Glomerular endothelial cell (primary cell): ENCODE measurements at places on chromosomes 2 and 18. TPM values are rescaled to one million over a fixed set of nuclear protein-coding genes. Genes with fewer than 3 reads are reported as not detected.

GRCh38 chr2:240631548-240632305 is 6.4 kb downstream of the GPR35 start:
- DNase-seq = no peak

- DNase-seq = no peak
Observed at GRCh38 chr2:207351171-207351570, 178.6 kb upstream of the CREB1 start.

DNA sequence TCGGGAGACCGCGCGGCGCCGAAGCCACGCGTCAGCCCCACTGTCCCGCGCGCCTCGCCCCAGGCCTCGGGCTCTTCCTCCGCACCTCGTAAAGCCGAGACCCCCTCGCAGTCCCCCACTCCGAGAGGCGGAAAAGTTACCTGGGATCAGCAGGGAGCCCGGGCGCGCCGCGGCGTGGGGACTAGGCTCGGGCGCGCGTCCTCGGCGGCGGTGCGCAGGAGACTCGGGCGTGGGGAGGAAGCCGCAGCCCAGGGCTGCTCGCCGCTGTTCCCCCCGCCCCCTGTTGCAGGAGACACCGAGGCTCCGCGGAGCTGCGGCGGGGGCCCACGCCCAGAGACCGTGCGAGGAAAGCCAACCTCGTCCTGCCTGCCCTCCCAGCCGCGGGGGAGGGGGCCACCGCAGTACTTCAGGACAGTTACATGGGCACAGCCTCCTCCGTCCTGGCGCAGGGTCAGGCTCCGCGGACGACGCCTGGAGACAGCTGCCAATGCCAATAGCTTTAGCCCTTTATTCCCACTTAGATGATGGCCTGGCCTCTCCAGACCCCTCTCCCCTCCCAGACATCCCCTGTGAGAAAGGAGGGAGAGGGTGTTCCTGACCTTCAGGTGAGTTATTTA is at the start of gene EPB41L3:
Gene EPB41L3 (minus strand): TSS at position 225 of the 617 bp plus-strand sequence. CDS start 54,814 bp downstream, outside the sequence.
- no peak for DNase-seq

DNA sequence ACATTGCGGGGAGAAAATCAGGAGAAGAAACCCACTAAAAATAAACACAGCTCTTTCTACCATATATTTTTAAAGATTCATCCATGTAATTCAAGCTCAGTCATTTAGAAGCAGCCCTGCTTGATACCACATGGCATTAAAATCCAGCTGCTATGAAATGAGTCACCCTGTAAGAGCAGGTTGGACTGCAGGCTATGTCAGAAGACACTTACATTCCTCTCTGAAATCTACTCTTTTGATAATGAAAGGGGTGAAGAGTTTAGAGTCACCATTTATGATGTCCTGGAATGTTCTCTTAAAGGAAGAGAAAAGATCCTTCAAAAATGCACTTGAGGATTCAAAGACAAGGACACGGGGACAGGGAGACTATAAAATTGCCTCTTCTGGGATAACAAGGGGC is 100.6 kb upstream of the APCDD1 start:
- no peak for DNase-seq

GRCh38 chr2:105800036-105800713 is 55.5 kb downstream of the NCK2 start:
- DNase-seq = no peak

The SDC1 gene
- total RNA-seq = 7.4 and 17.5 TPM in 2 replicates

DNA sequence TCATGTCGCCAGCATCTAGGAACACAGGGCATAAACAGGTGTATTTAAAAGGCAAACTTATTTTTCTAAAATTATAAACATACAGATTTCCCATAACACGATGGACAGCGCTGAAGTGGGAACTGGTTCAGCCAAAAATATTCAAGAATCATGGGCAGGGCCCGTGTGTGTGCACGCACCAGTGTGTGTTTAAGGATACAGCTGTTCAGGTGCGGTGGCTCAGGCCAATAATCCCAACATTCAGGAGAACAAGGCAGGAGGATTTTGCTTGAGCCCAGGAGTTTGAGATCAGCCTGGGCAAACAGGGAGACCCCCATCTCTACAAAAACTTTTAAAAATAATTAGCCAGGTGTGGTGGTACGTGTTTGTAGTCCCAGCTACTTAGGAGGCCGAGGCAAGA is 288.6 kb upstream of the HDAC4 start:
- DNase-seq = no peak
